ENCODE measurements at places on chromosomes 6 and 20. TPM values are rescaled to one million over a fixed set of nuclear protein-coding genes. Genes with fewer than 3 reads are reported as not detected.

The BPIFB1 gene
- total RNA-seq, result not detected

The IL17F gene
- not detected for total RNA-seq

The C20orf141 gene
- total RNA-seq, result not detected

DNA sequence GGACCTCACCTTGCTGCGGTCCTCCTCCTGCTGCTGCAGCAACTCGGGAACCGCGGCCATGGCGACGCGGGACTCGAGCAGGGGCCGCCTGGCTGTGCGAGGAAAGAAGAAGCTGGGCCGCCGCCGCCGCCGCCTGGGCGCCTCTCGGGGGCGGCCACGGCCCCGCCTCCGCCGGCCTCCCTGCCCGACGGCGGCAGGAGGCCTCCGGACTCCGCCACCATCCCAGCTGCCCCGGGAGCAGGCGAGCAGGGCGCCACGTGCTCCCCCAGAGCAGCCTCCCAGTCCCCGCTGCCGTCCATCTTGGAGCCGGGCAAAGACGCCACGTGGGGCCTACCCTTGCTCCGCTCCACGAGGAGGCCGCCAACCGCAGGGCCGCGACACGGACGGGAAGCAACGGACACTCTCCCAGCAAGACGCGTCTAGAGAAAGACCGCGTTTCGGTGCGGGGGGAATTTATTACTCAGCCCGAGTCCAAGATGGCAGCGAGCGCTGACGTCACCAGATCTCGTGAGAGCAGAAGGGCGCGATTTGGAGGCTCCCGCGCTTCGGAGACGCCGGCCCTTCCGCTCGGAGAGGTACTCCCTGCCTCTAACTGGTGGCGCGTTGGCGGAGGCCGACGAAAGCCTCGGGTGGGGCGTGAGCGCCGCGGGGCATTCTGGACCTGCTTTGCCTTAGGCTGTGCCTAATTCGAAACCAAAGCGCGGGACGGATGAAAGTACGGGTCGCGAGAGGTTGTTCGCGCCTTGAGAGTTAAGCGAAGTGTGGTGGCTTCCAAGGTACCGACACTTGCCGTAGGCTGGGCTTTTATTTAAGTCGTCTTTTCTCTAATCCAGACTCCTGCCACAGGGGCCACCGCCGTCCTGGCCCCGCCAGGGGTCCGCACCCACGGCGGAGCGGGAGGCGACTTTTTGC, at the start of the genes MGME1 and SNX5:
Gene MGME1, plus strand, starts transcription at position 653 of the 912 bp plus-strand sequence. CDS start 842 bp downstream, outside the sequence.
Gene SNX5, minus strand, starts transcription at position 429 of the 912 bp plus-strand sequence. Its CDS starts 369 bp downstream, at position 60.
- peak within 1 kb of the TSS; percentile 94 for H3K4me3 ChIP-seq
- no peaks in the 10 kb centered on the region for H3K27me3 ChIP-seq
- H3K27ac ChIP-seq, result peak within 1 kb of the TSS; percentile 95
- DNase-seq, result peak; percentile 96
- no peaks in the 10 kb centered on the region for H3K4me1 ChIP-seq

GRCh38 chr6:44676826-44677433, 289.4 kb downstream of the CDC5L start:
- no peak for DNase-seq
- H3K4me3 ChIP-seq, result no peak overlapping the region
- H3K36me3 ChIP-seq, result no peaks in the 10 kb centered on the region
- H3K27me3 ChIP-seq, result no peaks in the 10 kb centered on the region
- no peaks in the 10 kb centered on the region for H3K4me1 ChIP-seq

GRCh38 chr20:39069976-39070375, 107.8 kb downstream of the DHX35 start:
- no peaks in the 10 kb centered on the region for H3K36me3 ChIP-seq
- no peaks in the 10 kb centered on the region for H3K27me3 ChIP-seq
- DNase-seq, result no peak
- H3K4me3 ChIP-seq, result no peak overlapping the region
- H3K27ac ChIP-seq, result no peak overlapping the region

DNA sequence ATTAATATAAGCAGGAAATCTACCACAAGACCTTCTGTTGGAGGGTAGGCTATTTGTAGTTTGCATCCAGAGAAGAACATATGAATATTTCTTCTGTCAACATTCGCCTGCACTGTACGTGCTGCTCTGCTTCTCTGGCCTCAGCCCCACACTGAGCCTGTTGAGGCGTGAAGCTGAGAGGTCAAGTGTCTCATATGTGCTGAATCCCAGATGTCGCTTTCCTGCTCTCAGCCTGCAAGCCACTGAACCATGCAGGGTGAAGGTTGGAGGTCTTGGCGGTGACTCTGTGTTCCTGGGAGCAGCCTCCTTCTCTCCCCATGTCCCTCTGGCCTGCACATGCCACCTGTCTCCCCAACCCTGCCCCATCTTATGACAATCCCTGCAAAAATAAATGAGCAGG, 83.6 kb downstream of the TMEM170B start:
- DNase-seq, result no peak

DNA sequence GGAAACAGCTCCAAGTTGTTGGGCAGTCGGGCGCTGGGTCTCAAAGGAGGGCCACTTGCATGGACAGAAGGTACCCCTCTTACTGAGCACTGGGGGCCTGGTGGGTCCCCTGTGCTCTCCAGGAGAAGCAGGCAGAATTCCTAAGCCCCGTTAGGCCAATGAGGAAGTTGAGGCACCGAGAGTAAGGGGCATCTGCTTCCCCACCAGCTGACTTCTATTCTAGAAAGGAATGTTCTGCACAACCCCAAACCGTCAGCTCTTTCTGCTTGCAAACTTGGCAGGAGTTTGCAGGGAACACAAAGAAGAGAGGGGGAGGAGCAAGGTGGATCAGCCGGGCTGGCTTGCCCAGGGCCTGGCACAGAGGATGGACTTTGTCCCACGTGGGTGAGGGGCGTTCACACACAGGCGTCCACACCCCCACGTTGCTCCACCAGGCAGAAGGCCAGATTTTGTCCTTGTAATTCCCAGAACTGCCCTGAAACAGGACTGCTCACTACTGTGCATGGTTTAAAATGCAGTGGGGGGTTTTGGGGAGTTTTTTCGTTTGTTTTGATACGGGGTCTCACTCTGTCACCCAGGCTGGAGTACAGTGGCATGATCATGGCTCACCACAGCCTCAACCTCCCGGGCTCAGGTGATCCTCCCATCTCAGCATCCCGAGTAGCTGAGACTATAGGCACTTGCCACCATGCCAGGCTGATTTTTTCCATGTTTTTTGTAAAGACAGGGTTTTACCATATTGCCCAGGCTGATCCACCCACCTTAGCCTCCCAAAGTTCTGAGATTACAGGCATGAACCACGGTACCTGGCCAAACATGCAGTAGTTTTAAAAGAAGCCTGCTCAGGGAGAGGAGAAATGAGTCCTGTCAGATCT, 93.3 kb downstream of the SNX5 start:
- peaks cover 32% of the 10 kb centered on the region for H3K4me1 ChIP-seq
- DNase-seq, result peak; percentile 74
- H3K27ac ChIP-seq, result peak overlapping the region; percentile 78
- H3K36me3 ChIP-seq, result no peaks in the 10 kb centered on the region

DNA sequence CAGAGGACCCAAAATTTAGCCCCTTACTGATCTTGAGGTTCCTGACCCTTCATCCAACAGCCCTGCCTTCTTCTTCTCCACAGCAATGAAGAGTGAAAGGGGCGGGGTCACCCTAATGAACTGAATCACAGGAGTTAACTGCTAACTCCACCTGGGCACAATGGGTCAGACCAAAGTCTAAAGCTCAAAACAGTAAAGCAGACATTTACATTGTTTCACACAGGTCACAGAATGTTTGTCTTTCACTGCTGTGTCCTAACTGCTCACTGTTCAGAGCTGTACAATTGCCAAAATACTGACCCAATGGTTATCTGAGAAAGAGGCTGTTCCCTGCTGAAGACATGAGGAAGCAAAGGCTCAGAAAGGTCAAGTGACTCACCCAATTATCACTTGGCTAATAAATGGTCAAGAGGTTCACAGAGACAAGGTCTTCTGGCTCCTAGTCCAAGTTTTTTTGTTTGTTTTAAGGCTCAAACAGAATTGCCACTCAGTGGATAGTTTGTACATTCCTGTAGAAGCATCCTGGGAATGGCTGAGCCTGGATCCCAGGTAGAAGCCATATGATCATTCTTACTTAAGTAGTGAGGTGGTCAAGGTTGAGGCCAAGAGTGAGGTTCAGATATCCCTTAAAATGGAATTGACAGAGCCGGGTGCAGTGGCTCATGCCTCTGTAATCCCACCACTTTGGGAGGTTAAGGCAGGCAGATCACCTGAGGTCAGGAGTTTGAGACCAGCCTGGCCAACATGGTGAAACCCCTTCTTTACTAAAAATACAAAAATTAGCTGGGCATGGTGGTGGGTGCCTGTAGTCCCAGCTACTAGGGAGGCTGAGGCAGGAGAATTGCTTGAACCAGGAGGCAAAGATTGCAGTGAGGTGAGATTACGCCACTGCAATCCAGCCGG, 35.1 kb upstream of the FAM83C start:
- no peaks in the 10 kb centered on the region for H3K36me3 ChIP-seq
- DNase-seq, result no peak
- H3K4me1 ChIP-seq, result no peaks in the 10 kb centered on the region
- no peak overlapping the region for H3K27ac ChIP-seq
- no peaks in the 10 kb centered on the region for H3K27me3 ChIP-seq
- no peak overlapping the region for H3K4me3 ChIP-seq

DNA sequence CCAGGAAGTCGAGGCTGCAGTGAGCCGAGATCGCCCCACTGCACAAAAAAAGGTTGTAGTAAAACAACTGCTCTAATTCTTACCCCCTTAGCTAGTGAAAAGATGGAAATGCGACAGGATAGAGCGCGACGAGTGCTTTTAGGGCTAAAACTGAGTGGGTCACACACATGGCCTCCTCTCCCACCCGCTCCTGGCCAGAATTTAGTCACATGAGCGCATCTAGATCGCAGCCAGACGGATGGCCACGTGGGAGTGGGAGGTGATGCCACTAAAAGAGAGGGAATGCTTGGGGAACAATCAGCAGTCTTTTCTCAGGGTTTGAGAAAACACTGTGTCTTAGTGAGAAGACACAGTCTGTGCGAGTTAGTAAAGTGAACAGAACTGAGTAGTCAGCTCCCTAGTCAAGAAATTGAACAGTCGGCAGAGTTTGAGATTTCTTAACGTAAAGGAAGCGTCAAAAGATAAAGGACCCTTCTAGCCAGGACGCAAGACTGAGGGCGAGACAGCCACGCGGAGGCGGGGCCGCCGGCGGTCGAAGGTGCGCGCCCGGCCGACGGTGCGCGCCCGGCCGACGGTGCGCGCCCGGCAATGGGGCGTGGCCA, 664 bp upstream of the ACTR5 start:
- peaks cover 11% of the 10 kb centered on the region for H3K36me3 ChIP-seq
- no peaks in the 10 kb centered on the region for H3K4me1 ChIP-seq
- H3K27ac ChIP-seq, result peak overlapping the region; percentile 11
- no peak for DNase-seq
